Cortex of kidney (tissue), 1 donor: ENCODE measurements at places on chromosomes 3 and 15.

DNA sequence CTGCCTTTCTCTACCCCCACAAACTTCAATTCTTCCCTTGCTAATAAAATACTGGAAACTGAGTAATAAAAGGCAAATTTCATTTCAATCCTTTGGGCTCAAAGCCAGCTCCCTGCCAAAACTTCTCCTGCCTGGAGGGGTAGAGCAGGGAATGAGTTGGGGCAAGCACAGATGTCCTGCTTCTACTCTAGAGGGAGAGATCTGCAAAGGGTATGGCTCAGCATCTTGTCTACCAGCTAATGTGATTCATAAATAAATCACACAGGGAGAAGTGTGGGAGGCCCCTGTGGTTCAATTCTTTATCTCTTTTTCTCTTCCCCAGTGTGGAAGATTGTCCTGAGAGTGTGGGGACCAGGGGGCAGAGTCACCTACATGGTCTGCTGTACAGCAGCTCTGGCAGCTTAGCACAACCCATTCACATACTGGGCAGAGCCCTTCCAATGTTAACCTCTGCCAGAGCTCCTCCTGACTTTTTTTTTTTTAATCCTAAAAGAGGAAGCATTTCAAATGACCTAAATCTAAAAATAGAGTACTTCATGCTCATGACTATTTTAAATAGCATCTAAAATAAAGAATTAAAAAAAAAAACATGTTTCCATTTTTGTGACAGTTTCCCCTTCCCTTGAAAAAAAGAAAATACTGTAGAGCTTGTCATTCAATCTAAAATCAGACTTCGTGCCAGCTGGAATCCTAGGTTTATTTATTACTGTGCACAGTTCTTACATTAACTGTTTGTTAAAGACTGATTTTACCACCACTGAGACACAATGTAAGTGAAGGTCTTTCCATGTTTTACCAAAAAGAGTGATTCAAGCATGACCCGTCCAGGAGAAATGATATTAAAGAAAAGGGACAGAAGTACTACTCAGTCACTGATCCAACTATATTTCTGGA, 1083.7 kb upstream of the CFAP20DC start:
- no peak for DNase-seq

- DNase-seq: no peak
Observed at GRCh38 chr3:142022381-142022780, 127.0 kb downstream of the TFDP2 start.

GRCh38 chr3:11551036-11551435, 92.7 kb downstream of the VGLL4 start:
- DNase-seq: no peak

DNA sequence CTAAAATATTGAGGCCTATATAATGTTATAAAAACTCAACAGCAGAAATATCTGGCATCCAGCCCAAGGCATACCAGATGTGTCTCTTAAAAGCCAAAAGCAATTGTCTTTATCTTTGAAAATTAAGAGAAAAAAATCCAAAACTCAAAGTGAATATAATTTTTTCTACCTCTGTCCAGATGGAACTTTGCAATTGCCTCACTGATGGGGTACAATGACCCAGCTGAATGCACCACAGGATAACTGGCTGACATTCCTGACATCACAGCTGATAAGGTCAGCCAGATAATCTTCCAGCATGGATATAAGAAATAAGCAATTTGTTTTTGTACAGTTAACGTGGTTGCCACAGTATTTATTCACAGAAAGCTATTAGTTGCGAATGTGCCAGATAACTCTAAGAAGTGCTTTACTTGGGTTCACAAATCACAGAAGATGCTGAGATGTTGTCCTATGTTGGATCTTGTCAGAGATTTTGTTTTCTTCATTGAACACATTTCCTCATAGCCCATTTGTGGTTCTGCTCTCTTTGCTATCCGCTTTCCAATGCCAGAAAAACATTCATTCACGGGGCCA, 566.9 kb upstream of the CCDC54 start:
- DNase-seq: no peak

DNA sequence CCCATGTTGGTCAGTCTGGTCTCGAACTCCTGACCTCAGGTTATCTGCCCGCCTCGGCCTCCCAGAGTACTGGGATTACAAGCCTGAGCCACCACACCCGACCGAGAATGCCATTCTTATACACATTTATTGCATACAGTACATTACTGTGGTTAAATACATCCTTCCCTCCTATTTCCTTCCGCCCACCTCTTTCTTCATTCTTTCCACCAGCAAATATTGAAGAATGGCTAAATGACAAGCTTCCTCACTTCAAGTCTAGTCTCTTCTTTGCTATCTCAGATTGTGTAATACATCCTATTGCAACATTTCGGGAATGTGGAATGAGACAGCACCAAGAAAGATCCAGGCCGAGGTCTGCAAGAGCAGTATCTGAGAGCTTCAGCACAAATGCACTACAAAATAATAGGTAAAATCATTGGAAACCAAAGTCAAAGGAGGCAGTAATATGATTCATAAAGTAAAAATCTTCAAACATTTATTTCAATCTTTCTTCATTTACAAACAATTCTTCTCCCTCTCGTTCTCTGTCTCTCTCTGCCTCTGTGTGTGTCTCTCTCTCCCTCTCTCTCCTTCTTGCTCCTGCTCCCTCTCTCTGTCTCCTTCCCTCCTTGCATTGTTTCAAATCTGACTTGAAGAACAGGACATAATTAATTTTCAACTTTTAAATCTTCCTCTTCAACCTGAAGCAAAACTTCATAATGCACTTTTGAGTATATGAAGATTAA, 94.7 kb upstream of the TGFBR2 start:
- no peak for DNase-seq

DNA sequence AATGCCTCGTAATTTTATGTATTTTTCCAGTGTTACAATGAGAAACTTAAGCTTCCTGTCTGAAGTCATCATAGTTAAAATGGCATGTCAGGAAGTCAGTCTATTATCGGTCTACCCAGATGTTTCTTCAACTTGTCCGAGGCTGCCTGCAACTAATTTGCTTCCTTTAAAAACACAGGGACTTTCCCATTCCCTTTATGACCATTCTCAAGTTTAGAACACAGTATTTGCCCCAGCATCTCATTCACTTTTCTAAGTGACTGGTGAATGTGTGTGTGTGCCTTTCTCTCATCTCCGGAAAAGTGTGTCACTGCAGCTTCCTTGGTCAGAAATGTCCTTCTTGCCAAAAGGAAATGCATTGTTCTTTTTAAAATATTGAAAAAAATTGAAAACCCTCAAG, 466.6 kb downstream of the RAP2B start:
- no peak for DNase-seq

- no peak for DNase-seq
Observed at GRCh38 chr15:73660455-73660854, 23.7 kb upstream of the CD276 start.

- no peak for DNase-seq
Observed at GRCh38 chr3:40532252-40532651, 7.5 kb downstream of the ZNF621 start.

DNA sequence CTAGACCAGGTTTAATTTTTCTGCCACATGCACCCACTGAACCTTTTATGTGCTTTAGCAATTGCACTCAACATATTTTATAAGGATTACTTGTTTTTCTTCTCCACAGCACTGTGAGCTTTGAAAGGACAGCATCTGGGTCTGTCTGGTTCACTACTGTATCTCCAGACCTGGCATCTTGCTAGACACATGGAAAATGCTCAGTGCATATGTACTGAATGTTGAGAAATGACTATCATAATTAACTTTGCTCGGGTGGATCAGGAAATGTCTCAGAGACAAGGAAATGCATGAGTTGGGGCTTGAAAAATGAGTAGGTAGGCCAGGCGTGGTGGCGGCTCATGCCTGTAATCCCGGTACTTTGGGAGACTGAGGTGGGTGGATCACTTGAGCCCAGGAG, 40.2 kb downstream of the DOCK3 start:
- DNase-seq: no peak

GRCh38 chr3:140529096-140529495, 148.8 kb upstream of the TRIM42 start:
- DNase-seq: no peak

- DNase-seq: no peak
Observed at GRCh38 chr3:18634461-18634860, 209.3 kb upstream of the SATB1 start.

- DNase-seq: no peak
Observed at GRCh38 chr3:190618330-190619030, 104.6 kb downstream of the IL1RAP start.

GRCh38 chr15:90915216-90915807, 12.2 kb downstream of the MAN2A2 start:
- no peak for DNase-seq

GRCh38 chr3:108181172-108181571, 41.1 kb downstream of the IFT57 start:
- no peak for DNase-seq

DNA sequence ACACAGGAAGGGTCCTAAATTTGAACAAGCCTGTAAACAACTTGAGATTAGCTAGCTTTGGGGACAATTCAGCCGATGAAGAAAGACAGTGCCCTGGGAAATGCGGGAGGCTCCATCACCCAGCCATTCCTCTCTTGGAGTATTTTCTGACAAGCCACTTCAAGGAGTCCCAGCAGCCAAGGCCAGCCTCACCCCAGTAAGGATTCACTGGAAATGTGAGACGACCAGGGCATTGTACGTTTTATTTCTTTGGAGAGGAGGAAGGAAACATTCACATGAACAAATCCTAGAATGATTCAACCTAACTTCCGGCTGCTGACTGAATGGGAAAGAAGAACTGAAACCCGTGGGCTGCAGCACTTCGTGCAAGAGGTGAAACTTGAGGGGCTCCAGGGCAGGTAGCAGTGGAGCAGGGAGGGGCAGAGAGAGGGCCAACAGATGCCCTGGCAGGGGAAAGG, 116.4 kb upstream of the ARHGEF3 start:
- no peak for DNase-seq

DNA sequence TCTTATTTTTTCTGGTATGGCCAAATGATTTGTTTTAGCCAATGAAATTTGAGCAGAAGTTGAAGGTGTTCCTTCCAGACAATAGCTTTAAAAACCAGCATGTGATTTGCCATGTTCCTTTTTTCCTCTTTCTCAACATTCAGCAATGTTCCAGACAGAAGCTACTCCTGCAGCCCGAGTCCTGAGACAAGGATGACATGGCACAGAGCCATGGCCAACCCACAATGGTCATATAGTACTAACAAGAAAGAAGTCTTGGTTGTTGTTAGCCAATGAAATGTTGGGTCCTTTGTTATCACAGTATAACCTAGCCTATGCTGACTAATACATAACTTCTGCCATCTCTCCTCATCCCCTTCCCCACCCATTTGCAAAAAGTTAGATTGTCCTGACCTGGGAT, 211.1 kb upstream of the STT3B start:
- no peak for DNase-seq

- DNase-seq: no peak
Observed at GRCh38 chr15:39934397-39935071, 619 bp downstream of the EIF2AK4 start.

DNA sequence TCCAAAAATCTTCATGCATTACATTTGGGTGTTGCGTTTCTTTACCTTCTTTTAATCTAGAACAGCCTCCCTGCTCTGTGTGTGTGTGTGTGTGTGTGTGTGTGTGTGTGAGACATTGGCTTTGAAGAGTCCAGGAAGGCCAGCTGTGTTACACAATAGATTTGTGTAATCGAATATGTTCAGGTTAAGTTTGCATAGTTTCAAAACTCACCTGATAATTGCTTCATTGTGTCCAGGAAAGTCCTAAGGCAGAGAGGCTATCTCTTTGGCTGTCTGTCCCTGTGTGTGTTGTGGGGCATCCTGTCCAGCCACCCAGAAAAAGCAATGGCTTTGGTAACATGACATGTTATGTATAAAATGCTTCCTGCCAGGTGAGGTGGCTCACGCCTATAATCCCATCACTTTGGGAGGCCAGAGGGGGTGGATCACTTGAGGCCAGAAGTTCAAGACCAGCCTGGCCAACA, 37.5 kb downstream of the ZNF710 start:
- no peak for DNase-seq

DNA sequence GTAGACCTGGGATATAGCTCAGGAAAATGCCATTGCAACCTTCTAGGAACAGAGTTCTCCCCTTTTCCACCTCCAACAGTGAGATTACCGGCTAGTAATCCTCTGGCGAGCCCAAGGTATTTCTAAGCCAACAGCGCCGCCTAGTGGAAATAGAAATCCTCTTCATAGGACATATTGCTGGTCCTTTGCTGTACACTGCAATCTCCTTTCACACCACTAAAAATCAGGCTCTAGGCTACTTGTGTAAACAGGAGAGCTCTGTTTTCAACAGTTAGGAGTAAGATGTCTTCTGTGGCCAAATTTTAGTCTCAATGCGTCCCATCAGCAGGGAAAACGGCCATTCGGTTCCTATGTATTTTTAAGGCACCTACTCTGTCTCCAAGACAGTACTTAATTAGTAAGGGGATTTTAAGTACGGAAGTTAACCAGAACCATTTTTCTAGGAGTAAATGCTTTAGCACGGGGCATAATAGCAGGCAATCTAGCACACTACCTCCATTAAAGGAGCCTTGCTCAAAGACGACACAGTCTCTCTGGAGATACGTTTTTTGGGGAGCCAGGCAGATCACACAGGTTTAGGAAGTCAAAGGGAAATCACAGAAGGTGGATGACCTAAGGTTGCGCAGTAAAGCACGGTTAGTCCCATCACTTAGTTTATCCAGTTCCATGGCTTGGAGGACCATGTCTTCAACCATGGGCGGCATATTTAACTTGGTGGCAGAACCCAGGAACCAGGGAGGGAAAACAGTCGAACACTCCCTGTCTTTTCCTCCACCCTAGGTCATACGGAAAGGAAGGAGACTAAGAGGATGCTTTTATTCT, 43.8 kb downstream of the NCEH1 start:
- no peak for DNase-seq

- DNase-seq: no peak
Observed at GRCh38 chr3:196341137-196341536, 2.9 kb upstream of the TM4SF19 start.

DNA sequence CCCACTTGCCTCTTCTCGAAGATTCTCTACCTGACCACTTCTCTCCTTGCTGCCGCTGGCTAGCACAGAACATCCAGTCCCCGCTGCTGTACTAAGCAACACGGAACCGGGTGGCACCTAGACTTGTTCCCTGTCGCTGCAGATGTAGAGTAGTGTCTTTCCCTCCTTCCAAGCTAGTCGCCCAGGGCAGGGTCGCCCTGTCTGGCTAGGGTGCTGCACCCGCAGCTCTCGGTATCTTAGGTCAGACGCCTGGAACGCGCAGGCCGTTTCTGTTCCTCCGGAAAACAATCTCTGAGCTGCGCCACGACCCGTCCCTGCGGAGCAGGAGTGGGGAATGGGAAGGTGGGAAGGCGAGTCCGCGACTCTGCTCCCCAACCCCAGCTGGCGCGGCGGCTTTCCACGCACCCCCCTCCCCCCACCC, 758 bp upstream of the SNX33 start:
- DNase-seq: no peak

- no peak for DNase-seq
Observed at GRCh38 chr3:25592510-25592968, 72.2 kb downstream of the TOP2B start.

- no peak for DNase-seq
Observed at GRCh38 chr3:97265237-97266005, 451.0 kb downstream of the EPHA6 start.

- no peak for DNase-seq
Observed at GRCh38 chr15:94186770-94187331, 44.5 kb upstream of the MCTP2 start.
